Naive thymus-derived CD8-positive, alpha-beta T cell (primary cell): ENCODE measurements at places on chromosomes 1 and 21. TPM values are rescaled to one million over a fixed set of nuclear protein-coding genes. Genes with fewer than 3 reads are reported as not detected.

GPR3 gene
- polyA plus RNA-seq = not detected

LRRC38 gene
- polyA plus RNA-seq = not detected

RCSD1 gene
- 124 TPM for polyA plus RNA-seq

ALG14 gene
- polyA plus RNA-seq = 2.3 TPM

KIF2C gene
- polyA plus RNA-seq = 0.61 TPM

BSND gene
- not detected for polyA plus RNA-seq

IL24 gene
- 16.3 TPM for polyA plus RNA-seq

CSF1 gene
- polyA plus RNA-seq = 1.1 TPM

C4BPB gene
- polyA plus RNA-seq = 0.32 TPM

GUCA2A gene
- not detected for polyA plus RNA-seq

CELA2B gene
- not detected for polyA plus RNA-seq

GRHL3 gene
- not detected for polyA plus RNA-seq

MARK1 gene
- not detected for polyA plus RNA-seq

TSHB gene
- not detected for polyA plus RNA-seq

- peak; percentile 33 for DNase-seq
Measured at GRCh38 chr1:186304982-186305949, 69.8 kb downstream of the TPR start.

DNA sequence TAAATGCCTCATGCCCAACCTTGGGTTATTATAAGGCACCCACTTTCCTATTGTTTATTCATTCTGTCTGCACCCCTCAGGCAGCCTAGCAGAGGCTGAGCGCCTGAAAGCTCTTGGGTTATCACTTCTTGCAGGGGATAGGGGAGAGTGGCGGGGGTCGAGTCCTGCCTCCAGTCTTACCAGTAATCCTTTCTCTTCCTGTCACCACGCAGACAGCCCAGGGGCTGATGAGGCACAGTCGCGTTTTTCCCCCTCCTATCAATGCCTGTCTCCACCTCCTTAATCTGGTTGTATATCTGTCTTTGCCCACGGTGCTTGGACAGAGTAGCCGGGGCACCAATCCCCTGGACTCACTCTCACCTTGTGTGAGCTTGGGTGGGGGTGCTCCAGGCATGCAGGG is 733.1 kb downstream of the MATN1 start:
- no peak for DNase-seq

DNA sequence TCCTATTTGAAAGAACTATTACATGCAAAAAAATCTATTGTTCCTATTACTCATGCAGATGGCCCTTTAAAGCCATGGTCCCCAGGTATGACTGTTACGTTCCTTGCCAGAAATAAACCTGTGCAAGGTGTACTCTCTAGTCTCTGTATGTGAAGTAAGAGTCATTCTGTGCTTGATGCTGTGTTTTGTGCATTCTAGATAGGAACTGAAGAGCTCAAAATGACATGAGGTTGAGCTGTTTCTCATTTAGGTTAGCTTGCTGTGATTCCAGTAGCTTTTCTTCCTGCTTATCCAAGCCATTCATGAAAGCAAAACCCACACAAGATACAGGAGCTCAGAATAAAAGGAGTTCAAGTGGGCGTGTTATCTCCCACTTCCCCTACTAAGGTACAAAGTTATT is 64.3 kb upstream of the ZNF326 start:
- no peak for DNase-seq

DNA sequence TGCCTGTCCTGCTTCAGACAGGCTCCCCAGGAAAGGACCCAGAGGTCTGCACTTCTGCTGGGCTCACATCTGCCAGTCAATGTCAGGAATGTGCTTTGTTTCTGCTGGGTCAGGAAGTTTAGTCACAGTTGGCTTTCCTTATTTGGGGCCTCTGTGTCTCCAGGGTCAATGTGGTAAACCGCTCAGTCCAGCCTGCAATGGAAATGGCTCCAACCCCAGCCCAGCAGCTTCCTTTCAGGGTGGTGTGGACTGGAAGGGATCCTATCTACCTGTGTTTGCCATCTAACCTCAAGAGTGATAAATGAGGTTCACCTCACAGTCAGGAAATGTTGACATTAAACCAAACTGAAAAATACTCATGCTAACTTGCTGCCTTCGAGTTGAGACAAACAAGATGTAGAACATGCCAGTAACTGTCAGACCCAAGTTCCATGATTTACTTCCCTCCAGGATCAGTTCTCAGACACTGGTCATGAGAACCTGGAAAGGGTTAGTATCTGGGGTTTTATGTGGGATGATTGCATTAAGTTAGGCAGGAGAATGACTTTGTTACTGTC is 20.3 kb downstream of the ENO1 start:
- no peak for DNase-seq

DNA sequence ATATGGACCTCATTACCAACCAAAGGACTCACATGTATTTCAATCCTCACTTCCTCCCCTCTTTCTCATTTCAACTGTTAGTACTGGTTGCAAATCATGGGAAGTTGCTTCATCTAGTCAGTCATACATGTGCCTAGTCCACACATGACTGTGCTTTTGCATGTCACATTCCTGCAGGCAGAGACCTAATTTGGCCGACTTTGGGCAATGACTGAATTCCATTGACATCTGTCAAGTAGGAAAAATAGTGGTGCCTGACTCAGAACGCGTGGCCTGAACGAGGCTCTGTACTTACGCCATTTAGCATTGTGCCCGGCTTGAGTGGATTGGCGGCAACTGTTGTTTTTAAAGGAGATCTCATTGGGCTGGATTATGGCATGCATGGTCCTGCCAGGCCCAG is 18.0 kb downstream of the PTPRU start:
- no peak for DNase-seq

- DNase-seq = no peak
Measured at GRCh38 chr21:40152476-40152875, 285.2 kb downstream of the PCP4 start.

- no peak for DNase-seq
Measured at GRCh38 chr1:6243993-6244392, at the start of gene HES3. TSS of gene HES3 (plus strand) at chr1:6244179. CDS start at chr1:6244366, 187 bp downstream.

DNA sequence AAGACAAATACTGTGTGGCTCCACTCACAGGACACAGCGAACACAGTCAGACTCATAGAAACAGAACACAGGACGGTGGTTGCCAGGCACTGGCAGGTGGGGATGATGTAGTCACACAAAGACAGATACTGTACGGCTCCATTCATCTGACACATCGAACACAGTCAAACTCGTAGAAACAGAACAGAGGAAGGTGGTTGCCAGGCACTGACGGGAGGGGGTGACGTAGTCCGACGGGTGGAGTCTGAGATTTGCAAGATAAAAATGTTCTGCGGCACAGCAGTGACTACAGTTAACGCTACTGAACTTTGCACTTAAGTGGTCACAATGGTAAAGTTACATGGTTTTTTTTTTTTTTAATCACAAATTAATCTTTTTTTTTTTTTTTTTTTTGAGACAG is 18.7 kb downstream of the C21orf58 start:
- DNase-seq = no peak

GRCh38 chr21:40976198-40977109 is 129.5 kb upstream of the DSCAM start:
- no peak for DNase-seq

- no peak for DNase-seq
Measured at GRCh38 chr1:115035652-115036051, 6.0 kb downstream of the TSHB start.

- DNase-seq = no peak
Measured at GRCh38 chr1:201172326-201172725, 18.1 kb upstream of the TMEM9 start.

DNA sequence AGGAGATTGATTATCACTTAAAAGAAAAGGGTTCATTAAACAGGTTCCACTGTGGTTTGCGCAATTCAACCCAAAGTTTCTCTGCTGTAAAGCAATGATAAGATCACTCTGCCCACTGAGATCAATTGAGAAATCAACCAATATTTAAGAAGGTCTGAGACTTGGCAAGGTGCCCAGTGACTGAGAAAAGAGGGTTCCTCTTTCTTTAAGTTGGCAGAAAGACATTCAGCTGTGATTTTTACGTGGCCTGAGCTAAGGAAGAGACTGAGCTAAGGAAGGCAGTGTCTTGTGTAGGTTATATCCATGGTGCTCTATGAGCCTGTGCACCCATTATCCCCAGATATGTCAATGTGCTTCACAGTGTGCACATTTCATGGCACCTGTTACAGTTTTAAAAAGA is 344.1 kb downstream of the DISC1 start:
- no peak for DNase-seq

GRCh38 chr1:149937759-149938158 is 1.1 kb upstream of the MTMR11 start:
- DNase-seq = no peak

DNA sequence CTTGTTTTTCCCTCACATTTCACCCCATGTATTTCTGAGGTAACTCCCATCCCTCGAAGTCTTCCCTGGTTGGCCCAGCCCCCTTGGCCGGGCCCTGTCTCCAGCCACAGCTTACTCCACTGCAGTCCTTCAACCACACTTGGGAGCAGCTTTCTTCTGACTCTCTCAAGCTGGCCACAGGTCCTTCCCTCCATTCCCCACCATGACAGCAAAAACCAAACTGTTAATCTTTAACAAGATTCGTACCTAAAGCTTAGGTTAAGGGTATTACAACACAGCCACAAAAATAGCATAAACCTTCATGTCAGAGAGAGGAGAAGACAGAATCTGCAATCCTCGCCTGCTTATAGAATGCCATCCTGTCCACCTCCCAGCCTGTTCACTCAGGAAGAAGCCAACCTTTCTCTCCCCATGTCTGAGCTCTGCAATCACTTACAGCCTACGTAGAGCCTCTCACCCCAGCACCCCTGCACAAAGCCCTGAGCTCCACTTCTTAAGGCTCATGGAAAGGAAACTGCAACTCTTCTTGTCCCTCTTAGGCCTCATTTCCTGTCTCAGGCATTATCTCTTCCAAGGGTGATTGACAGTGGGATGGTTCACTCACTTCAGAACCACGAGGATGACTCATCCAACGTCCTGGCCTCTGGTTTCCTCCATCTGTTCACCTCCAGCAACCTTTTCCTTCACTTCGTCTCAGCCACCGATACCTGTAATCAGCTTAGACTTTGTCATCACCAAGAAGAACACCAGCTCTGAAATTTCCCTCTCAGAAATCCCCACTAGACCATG is 72.8 kb downstream of the CD2 start:
- DNase-seq = no peak

- no peak for DNase-seq
Measured at GRCh38 chr1:111517469-111518225, 14.2 kb upstream of the ADORA3 start.

- DNase-seq = no peak
Measured at GRCh38 chr1:156495401-156496140, 5.0 kb downstream of the MEF2D start.

DNA sequence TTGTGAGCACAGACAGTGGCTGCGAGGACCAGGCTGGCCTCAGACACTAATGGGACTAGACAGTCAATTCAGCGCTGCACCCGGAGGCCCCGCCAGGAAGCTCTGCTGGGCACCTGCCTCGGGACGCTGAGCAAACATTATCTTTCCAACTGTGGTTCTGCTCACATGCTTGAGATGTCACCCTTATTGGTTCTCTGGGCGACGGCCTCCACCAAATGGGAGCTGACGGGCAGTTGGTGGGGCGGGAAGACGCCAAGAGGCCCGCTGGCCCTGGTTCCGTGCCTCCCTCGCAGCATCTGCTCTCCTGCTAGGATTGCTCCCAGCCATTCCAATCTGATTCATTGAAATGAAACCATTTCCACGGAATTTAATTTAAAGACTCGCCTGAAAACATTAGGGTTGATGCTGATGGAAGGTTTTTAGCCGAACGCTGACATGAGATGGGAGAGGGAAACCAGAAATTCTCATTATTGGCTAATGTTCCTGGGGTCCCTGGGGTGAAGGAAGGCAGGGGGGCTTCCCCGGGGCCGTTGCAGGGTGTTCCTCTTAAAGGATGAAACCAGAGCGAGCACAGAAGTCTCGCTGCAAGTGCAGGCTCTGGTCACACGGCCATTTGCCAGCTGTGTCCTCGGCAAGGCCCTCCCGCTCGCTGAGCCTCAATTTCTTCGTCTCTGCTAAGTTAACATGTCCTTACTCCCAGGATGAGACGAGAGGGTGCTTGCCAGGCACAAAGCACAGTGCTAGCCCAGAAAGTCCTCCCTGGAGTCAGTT is 512.2 kb downstream of the NPHP4 start:
- DNase-seq = peak; percentile 52

DNA sequence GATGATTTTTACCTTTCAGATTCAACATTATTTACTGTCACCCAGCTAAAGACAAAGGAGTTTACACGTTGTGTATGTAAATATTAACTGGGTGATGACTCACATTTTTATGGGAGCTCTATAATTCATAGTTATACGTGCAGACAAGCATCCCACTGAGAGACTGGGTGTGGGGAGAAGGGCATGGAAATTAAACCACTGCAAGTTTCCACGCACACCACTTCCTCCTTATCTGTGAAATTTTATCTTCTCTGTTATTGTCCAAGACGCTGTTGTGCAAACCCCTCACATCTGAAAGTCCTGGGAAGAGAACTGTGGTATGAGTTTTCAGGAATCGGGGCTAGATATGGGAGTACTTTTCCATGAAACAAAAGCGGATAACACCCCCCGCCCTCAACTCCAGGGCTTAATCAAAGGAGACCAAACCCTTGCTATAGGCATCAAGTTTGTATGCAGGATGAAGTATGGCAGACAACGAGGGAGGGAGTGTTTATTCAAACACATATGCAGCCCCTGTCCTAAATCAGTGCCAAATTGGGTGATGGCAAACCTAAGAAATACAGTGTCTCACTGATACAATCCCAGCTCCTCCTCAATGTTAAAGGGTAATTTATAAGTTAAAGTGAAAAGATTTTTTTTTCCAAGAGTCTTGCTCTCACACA is 23.3 kb upstream of the DPT start:
- DNase-seq = no peak

DNA sequence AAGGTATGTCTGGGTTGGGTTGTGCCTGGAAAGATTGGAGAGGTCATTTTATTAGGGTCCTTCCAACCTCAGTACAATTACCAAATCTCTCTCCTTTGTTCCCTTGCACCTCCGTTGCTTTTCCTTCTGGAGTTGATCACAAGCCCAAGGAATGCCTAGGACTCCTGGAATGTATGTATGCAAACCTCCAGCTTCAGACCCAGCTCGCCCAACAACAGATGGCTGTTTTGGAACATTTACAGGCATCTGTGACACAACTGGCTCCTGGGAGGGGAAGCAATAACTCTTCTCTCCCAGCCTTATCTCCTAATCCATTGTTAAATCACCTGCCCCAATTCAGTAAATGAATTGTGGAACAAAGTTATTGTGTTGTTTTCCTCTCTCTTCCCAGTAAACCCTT is 8.3 kb downstream of the TSACC start:
- DNase-seq = no peak

DNA sequence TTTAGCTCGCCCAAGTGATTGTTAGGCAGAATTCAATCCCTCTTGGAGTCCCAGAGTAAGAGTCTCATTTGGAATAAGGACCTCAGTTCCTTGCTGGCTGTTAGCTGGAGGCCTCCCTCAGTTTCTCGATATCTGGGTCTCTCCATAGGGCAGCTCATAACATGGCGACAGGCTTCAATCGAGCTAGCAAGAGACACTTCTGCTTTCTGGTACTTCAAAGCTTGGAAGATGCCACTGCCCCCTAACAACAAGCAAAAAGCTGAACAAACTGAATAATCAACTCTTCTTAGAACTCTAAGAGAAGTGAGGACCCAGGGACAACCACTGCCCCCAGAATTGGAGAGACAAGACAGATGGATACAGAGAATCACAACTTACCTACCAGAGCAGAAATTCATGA is 86.2 kb downstream of the TEX35 start:
- DNase-seq = no peak
